ENCODE measurements at places on chromosomes 4 and X. TPM values are rescaled to one million over a fixed set of nuclear protein-coding genes. Genes with fewer than 3 reads are reported as not detected.

Gene PPBP
- polyA plus RNA-seq, result not detected

GRCh38 chrX:13263560-13264251, 56.1 kb downstream of the ATXN3L start:
- DNase-seq, result no peak

GRCh38 chr4:16225167-16225862, 956 bp downstream of the TAPT1 start:
- DNase-seq, result no peak

DNA sequence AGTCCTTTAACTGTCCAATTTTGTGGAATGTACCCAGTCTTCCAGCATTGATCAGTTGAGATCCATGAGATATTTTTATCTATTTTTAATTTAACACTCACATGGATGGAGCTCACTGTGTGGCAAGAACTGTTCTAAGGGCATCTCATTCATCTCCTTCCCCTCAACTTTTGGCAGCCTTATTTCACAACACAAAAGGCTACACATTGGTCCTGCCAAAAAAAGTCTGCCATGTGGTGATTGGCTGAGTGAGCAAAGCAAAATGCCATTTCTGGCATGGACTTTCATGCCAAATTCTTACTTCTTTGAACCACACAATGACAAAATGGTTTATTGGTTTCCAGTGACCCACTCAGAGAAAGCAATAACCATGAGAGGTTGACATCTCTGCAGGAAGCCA, 171.6 kb upstream of the MAP3K15 start:
- DNase-seq, result no peak

Gene SPATA4
- not detected for polyA plus RNA-seq

Gene PHEX
- polyA plus RNA-seq, result not detected

Gene KLKB1
- 7.3 TPM for polyA plus RNA-seq

DNA sequence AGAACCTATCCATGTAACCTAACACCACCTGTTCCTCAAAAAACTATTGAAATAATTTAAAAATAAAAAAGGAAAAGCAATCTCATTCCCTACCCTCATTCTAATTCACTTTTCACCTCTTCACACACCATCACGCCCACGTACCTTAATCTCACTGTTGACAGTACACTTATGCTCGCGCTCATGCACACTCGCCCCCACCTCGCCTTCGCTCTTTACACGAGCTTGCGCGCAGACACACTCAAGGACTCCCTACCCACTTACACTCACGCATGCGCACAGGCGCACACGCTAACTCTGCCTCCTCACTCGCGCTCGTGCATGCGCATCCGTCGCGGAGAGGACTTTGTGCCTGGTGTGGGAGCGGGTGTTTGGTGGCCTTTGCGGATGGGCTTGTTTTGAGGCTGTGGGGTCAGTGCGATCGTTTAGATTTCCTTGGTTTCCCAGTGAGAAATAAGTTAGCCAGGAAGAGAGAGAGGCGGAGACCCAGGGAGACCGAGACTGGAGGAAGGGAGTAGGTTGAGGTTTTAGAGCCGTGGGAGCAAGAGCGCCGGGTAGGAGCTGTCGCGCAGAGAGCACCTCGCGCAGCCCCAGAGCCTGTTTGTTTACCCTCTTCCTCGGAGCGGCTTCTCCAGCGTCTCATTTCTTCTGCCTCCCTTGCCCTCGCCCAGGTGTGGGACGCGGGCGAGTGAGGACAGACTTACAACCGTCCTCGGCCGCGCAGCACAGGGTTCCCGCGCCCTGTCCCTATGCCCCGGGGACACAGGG, 8.1 kb upstream of the GSX2 start:
- DNase-seq, result peak; percentile 94

- DNase-seq, result no peak
These were observed 72.5 kb upstream of the EMCN start for GRCh38 chr4:100590325-100590724.

GRCh38 chr4:25844961-25845712, 17.7 kb downstream of the SEL1L3 start:
- DNase-seq, result no peak

Data from aorta (tissue), 5 donors.